Fibroblast of lung (primary cell): ENCODE measurements at places on chromosomes 4 and X. TPM values are rescaled to one million over a fixed set of nuclear protein-coding genes. Genes with fewer than 3 reads are reported as not detected.
A peak's percentile ranks its signal among the peaks of the same experiment; 100 is the strongest.

Gene CABS1
- not detected in 2 replicates for polyA plus RNA-seq

- no peak for DNase-seq
These were observed 131.6 kb downstream of the ZNF330 start for GRCh38 chr4:141352331-141352730.

GRCh38 chr4:24845132-24845531 is 49.8 kb downstream of the SOD3 start:
- no peak for DNase-seq

GRCh38 chrX:83512111-83512510 is 4.0 kb downstream of the POU3F4 start:
- no peak for DNase-seq

Gene TLR2
- polyA plus RNA-seq, result 0.17 and 0.29 TPM in 2 replicates

DNA sequence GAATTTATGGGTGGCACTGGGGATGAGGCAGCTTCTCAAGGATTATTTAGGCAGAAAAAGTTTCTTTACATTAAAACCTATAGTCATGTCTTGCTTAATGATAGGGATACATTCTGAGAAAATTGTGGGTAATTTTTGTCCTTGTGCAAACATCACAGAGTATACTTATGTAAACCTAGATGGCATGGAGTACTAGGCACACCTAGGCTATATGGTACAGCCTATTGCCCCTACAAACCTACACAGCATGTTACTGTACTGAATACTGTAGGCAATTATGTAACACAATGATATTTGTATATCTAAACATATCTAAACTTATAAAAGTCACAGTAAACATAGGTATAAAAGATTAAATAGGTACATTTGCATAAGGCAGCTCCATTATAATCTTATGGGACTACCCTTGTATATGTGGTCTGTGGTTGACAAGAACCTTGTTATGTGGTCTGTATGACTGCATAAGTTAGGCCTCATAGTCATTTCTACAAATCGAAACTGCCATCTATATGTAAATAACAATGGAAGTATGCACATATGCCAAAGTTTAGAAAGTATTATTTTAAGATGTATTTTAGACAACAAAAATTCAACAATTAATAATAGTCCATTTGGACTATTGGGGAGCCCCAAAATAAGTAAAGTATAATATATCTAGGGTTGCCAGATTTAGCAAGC is 87.3 kb downstream of the CFAP299 start:
- no peak for DNase-seq

- DNase-seq, result no peak
These were observed 643.7 kb downstream of the BCOR start for GRCh38 chrX:39453889-39454621.

DNA sequence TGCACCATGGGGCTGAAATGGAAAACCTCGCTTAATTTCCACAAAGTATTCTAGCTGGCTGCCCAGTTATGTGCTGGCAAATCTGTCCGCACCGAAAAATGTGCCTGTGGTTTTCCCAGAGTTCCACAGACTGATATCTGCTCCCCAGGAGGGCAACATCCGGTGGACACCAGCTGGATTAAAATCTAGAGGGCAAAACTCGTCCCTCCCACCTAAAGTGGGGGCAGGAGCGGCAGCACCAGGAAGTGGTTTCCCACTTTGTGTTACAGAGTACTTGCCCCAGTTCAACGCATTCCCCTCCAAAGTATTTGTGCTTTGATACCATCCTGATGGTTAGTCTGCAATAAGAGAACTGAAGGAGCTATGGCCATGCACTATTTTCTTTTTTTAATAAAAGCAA is 187.6 kb downstream of the TSPAN5 start:
- DNase-seq, result no peak

DNA sequence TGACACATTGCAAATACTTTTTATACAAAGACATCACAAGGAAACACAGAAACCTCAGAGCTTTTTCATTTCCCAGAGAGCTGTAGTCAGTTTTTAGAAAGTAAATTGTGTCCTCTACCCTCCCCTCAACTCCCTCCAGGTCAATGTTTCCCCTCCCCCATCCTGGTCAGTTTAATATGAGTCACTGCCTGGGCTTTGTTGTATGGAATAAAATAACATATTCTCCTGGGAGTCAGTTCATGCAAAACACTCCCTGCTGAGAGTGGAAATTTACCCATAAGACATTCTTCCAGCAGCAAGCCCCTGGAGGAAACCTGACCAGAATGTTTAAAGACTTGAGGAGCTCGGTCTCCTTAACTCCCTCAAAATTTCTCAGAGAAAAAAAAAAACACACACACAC is 270.1 kb upstream of the LDB2 start:
- peak; percentile 87 for DNase-seq

DNA sequence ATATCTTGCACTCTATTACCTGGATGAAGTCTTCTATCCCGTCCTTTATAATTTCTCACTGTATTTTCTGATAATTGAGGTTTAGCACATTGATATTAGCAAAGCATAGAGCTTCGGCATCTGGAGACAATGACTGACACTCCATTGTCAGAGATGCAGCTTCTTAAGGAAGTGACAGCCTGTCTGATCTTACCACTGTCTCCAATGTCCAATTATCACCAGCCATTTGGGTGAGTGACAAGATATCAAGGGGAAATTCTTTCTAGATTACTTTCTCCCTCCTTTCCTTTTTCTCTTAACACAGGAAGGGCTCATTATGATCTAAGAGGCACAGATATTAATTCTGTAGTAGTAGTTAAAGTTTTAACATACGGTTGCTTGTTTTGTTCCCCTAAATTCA is 86.4 kb downstream of the LDB2 start:
- no peak for DNase-seq

Gene GLRA3
- polyA plus RNA-seq, result not detected in 2 replicates

- DNase-seq, result peak; percentile 59
These were observed 559.7 kb upstream of the FAT1 start for GRCh38 chr4:187283201-187283955.

DNA sequence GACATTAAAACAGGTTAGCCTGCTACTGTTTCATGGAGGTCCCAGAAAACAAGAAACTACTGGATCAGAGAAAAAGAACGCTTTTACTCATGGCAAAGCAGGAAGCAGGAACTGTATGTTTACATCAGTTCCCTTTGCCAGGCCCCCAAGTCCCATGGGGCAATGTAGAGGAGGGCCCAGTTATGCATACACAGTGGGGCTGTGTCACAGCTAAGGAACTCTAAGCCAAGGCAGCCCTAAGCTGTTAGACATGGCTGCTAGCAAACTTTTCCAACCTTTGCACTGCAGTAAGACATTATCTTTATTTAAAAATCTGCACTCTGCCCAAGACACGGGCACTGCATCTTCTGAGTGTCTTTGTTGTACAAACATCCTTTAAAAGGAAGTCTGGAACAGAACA is 975.8 kb downstream of the C4orf33 start:
- no peak for DNase-seq

- no peak for DNase-seq
These were observed 44.4 kb downstream of the GRK4 start for GRCh38 chr4:3007724-3008123.

DNA sequence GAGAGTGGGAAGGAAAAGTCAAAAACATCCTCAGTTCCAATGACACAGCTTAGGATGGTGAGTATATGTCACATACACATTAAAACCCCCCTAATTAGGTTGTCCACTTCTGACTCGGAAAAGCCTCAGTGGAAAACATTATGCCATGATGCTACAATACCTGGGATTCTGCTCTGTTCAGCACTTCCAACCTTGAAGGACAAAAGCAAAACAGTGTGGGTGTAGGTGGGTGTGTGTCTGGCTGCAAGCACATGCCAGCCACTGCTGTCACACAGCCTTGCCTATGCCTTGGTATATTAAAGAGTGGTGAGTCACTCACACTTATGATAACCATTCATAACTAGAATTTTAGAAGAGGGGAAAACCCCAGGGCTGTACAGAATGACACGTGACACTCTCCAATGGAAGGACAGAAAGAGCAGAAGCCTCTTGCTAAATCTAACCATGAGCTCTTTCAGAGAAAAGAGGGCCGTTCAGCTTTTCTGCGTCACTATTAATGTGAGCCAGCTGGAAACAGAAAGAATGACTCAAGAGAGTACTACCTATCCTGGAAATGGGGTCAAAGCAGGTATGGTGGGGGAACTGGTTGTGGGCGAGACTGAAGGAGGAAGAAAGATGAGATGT is 159.6 kb downstream of the TET2 start:
- DNase-seq, result peak; percentile 13

Gene SULT1E1
- not detected in 2 replicates for polyA plus RNA-seq

- no peak for DNase-seq
These were observed 518 bp upstream of the SAT1 start for GRCh38 chrX:23782455-23782854.

DNA sequence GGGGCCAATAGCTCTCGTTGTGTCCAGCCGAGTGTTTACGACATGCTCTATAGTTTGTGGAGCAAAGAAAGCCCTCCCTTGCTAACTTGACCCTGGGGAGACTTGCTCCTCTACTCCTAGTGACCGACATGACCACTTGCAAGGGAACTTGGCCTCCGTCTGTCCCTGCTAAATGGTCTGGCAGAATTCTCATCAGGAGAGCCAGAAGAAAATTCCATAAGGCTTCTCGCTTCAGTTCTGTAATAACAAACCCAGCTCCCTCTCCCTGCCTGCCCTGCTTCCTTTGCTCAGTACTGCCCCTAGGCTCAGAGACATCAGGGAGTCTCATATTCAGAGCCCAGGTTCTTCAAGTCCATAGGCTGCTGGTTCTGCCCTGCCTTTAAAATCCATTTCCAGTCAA is 13.0 kb downstream of the DOCK11 start:
- no peak for DNase-seq

DNA sequence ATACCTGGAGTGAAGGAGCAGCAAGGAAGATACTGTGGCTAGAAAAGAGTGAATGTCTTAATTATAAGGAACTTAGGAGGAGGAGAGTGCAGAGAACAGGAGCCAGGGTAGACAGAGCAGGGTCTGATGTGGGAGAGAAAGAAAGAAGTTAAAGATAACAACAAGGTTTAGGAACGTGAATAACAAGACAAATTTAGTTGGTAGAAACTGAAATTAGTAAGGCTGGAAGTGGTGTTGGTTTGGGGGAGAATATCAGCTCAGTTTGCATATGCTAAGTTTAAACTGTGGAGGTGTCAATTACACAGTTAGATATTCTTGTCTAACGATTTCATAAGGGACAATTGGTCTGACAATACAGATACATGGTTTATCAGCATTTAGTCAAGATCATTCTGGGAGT is 1123.7 kb upstream of the PABPC4L start:
- no peak for DNase-seq

- DNase-seq, result no peak
These were observed 57.6 kb upstream of the PRDM8 start for GRCh38 chr4:80139671-80140070.

Gene SCRG1
- 0.20 and 0.39 TPM in 2 replicates for polyA plus RNA-seq

GRCh38 chr4:168790898-168791297 is 219.2 kb downstream of the CBR4 start:
- no peak for DNase-seq

DNA sequence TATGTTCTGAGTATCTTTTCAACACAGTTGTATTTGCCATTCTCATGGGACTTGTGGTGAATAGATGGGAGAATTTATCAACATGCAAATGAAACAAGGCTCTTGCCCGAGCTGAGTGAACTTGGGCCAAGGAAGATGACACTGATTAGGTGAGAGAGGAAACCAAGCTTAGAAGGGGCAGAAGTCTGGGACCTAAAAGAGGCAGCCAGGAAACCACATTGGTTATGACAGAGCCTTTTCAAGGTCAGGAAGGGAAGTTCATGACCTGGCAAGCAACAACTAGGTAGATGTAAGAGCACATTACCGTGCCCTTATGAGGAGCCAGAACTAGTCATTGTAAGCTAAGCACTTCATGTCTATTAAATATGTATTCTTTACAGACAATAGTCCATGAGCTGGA is 590.3 kb downstream of the PACRGL start:
- no peak for DNase-seq

- DNase-seq, result no peak
These were observed 62.9 kb upstream of the TXK start for GRCh38 chr4:48196758-48197504.

DNA sequence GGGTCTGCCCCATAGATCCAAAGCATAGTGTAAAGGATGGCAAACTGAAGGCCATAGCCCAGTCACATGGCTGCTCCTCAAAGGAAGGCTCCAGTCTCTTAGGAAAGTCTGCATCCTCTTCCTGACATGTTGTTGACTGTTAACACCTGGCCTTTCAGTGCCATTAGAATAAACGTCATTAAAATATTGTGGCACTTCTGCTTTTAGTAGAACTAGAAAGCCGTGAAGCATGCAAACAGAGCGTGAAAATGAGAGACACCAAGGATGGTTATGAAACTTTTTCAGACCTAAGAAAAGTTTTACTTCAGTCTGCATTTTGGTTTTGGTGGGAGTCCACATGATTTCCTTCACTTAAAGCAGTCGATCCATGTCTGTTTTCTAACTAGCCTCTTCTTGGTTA is 41.1 kb upstream of the AFF2 start:
- DNase-seq, result no peak

- peak; percentile 39 for DNase-seq
These were observed 169.8 kb downstream of the SCFD2 start for GRCh38 chr4:53195815-53196661.

GRCh38 chr4:13445841-13446790 is 38.0 kb downstream of the RAB28 start:
- no peak for DNase-seq

DNA sequence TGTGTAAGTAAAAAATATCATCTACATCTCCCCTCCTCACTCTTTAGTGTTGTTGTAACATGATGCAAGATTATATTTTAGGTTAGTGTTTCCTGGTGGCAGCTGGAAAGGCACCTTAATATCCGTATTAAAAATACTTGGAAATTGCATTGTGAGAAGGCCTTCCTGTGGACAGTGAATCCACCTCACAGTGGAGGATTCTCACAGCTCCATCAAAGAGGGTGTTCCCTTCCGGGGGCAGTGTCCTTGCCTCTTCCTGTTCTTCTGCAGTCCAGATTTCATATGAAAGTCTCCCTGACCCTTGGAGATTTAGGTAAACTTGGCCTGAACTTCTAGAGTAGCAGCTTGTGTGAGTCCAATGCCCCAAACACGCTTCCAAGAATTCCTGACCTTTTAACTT is 29.9 kb upstream of the GAB1 start:
- no peak for DNase-seq

DNA sequence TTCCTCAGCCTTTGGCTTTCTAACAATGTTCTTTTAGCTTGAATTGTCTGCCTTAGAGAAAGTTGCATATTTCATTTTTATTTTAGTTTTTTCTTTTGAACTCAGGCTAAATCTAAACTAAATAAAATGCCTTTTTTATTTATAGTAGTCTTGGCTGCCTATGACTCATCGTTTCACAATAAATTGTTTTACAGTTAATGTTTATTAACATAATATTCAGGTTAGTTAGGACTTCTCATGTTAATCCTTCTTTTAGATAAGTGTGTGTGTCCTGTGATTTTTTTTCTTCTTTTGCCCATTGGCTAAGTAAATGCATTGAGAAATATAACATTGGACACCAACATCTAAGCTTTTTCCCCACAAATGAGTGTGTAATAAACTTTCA is 1.6 kb downstream of the RP2 start:
- peak; percentile 44 for DNase-seq

Gene GAB3
- 2.8 and 2.9 TPM in 2 replicates for polyA plus RNA-seq
